ENCODE measurements at places on chromosomes 7 and 10.
A peak's percentile ranks its signal among the peaks of the same experiment; 100 is the strongest.

- no peak for DNase-seq
Measured at GRCh38 chr10:31623466-31623865, 304.4 kb downstream of the ZEB1 start.

DNA sequence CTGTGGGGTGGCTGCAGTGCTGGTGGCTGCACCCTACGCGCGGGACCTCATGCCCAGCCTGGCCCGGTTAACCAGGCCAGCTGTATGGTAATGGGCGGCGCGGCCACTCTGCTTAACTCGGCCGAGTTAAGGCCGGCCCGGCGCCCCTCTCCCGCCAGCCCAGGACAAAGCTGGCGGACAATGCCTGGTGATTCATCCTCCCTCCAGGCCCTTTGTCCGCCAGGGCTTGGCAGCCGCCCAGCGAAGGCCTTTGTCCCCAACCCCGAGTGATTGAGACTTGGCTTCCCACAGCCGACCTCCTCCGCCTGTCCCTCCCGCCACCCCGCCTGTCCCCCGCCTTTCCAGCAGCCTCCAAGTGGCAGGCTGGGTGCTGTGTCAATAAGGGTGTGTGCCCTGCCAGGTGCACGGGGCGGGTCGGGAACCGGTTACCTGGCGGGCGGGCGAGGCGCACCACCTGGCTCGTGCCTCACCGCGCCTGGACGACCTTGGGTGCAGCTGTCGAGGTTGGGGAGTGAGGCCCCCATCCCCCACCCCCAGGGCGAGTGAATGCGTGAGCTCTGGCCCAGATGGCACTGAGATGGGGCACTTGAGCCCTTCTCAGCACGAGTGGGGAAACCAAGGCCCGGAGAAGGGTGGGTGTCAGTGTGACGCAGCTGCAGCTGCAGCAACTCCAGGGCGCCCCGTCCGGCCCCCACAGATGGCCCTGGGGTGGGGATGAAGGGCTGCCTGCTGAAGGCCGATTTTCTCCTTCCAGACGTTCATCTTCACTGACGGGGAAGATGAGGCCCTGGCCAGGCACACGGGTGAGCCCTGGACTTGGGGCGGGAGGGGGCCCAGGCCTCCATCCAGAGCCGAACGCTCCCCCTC, 4.6 kb downstream of the LFNG start:
- peak; percentile 91 for DNase-seq

DNA sequence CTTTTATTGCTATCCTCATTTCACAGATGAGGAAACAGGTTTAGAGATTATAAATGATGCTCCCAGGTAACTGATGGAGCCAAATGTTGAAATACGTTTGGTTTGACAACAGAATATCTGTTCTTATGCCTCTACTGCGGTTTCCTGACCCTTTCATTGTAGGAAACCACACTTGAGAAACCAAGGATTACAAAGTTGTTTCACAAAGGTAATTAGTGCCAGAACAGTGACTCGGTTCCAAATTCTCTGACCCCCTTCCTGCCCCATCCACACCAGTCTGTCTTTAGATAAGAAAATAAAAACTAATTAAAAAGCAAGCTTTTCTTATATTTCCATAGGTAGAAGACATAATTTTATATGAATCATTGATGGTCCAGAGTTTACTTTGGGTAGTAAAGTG, 393.7 kb upstream of the MBL2 start:
- DNase-seq: no peak

GRCh38 chr7:46586406-46586805, 665.3 kb upstream of the IGFBP3 start:
- no peak for DNase-seq

DNA sequence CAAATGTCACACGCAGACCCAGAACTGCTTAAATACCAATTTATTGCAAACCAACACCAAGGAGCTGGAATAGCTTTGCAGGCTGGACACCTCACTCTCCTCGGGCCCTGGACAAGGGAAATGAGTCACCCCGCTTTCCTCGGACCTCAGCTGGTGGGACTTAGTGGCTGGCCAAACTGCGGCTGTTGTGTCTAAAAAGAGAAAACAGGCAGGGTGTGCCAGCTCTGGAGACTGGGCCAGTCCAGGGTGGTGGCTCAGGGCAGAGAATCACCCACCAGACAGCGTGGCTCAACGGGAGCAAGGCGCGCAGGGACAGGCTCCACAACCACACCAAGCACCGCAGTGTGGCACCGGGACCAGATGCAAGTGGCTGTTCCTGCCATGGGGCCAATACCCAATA, 58.2 kb upstream of the CAMK2B start:
- DNase-seq: no peak

- no peak for DNase-seq
Measured at GRCh38 chr7:155236386-155236785, 61.3 kb upstream of the INSIG1 start.

DNA sequence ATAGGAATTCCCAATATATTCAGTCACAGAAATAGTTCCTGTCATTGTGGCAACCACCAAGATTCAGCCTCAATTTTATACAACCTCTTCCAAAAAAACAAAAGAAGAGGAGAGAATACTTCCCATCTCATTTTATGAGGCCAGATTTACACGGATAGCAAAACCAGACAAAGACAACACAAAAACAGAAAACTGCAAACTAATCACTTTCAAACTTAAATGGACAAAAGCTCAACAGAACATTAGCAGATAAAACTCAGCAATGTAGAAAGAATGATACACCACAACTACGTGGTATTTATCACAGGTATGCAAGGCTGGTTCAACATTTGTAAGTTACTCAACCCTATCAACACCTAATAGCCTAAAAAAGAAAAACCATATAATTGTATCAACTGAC, 22.0 kb downstream of the PEX1 start:
- DNase-seq: no peak

- DNase-seq: no peak
Measured at GRCh38 chr10:11798845-11799735, 24.1 kb upstream of the PROSER2 start.

DNA sequence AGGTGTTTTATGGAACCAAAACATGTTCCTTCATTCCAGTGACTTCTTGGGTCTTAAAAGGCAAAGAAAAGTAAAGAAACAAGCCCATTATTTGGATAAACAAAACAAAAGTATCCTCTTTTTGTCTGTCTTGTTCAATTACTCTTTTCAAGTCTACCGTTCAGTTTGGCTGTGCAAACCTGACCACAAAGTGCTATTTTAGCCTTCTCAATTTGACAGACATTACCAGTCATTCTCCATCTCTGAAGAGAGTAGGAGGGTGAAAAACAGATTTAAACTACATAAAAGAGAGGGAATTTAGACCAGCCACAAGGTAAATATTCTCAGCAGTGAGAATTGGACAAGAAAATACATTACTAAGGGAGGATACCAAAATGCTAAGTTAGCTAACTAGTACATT, 145.2 kb downstream of the GRM3 start:
- DNase-seq: no peak

- no peak for DNase-seq
Measured at GRCh38 chr7:55983537-55983936, 19.2 kb downstream of the NIPSNAP2 start.

GRCh38 chr10:59340285-59340684, 22.1 kb downstream of the FAM13C start:
- DNase-seq: no peak
